ENCODE measurements at places on chromosomes 7 and 10.
A peak's percentile ranks its signal among the peaks of the same experiment; 100 is the strongest.

DNA sequence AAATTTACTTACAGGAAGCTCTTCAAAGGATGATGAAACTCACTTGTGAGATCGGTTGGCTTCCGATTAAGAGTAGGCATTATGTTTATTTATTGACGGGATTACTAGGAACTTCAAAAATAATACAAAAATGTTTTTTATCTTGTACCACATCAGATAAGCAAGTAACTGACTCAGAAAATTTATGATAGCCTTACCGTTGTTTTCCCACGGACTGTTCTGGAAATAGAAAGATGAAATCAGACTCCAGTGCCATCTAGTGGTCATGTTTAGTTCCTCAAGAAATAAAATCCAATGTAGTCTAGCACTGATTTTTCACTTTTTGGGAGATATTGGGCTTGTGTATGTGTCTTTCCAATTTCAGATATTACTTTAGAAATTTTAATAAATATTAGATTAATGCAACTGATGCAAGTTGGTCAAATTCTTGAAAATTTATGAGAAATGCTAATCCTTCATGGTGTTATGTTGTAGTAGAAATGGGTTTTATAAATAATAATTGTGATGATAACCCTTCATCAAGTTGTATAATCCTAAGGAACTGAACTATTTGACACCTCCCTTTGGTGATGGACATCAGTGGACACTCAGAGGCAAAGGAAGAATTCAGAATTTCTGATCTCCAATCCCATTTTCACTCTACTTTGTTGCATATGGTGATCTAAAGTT, 168.8 kb downstream of the TMEM26 start:
- DNase-seq: no peak

DNA sequence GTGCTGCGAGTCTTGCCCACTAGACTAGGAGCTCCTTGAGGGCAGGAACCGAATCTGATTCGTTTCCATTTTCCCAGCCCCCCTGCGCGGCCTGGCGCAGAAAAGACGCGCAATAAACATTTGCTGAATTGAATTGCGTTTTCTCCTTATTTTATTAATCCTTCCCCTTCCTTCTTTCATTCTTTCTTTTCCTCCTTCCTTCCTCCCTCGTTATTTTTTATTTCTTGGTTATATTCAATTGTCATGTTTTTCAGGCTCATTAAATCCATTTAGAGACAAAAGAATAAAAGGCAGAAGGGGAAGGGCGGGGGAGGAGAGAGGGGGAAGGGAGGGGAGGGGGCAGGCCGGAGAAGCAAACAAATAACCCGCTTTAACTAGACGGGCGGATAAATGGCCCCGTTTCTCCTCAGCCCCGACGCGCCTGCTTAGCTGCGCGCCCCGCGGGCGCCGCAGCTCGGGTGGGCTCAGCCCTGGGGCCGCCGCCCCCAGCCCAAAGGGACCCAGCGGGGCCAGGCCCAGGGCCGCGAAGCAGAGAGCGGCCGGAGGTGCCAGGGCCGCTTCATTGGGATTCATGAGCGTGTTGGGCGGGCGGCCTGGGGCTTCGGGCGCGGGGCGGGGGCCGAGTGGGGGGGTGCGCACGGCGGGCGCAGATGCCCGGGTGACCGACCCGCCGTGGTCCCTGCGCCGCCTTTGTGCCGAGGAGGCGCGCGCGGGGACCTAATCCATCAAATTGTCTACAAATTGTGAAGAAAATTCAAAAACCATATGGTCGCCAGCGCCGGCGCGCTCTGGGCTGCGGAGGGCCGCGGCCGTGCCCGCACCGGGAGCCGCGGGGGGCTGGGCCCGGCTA, 5.0 kb downstream of the LBX1 start:
- DNase-seq: no peak

GRCh38 chr10:68330852-68331454, 911 bp upstream of the HNRNPH3 start:
- DNase-seq: no peak

DNA sequence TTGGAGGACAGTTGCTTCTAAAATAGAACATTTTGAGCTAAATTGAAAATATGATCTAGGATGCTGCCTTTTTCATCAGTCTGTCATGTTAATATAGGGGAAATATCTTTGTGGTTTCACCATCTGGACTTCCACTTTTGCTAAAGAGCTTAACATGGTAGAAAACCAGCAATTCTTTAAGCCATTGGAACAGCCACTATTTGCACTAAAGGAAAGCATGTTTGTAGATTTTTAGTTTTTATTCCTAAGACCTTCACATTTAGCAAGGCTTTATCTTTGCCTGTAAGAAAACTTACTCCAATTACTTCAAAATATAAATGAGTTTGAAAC, 291.0 kb downstream of the RNLS start:
- no peak for DNase-seq

GRCh38 chr7:120033114-120033513, 239.9 kb upstream of the KCND2 start:
- DNase-seq: no peak

- DNase-seq: no peak
These were observed 16.9 kb downstream of the ZNF713 start for GRCh38 chr7:55903985-55904759.

DNA sequence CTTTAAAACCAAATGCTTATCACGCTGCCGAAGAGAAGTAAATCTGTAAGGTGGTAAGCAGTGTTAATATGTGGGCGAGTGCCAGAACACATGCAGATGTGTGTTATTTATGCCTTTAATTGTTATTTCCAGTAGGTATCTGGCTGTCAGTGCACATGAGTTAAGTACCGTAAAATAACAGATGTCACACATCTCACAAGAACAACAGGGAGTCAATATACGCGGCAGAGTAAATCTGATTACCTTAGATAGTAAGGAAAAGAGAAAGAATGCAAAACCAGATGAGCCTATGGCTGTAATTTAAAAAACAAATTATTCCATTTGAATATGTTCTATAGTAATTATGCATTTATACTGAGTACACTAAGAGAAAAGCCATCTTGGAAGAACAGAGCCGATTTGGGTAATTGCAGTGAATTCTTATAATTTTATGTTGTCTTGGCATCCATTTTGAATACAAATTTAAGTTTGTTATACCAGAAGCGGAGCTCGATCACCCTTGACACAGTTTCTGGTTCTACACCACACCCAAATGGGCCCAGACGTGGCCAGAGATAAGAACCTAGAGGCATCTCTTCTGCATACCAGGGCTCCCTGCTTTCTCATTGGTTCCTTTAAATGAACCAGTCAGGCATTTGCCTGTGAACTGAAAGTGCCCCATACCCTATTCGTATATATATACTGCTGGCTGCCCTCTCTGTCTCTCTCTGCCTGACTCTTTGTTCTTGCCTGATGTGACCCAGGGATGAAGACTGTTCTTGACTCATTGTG, 34.8 kb downstream of the DNAJB9 start:
- DNase-seq: no peak

DNA sequence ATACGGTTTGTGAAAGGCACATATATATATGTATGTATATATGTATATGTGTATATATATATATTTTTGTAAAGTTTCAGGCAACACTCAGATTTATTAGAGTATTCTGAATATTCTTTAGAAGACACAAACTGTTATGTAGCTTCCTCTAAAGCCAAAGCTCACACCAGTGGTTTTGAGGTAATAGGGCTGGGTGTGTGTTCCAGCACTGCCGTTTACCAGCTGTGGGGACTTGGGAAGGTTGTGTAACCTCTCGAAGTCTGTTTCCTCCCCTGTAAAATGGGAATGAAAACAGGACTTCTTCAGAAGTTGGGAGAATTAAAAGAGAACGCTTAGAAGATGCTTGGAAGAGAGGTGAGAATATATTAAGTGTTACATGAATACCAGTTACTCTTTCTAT, 94.8 kb downstream of the PRPF18 start:
- DNase-seq: no peak

GRCh38 chr10:123673198-123673597, 7.0 kb downstream of the GPR26 start:
- DNase-seq: no peak

DNA sequence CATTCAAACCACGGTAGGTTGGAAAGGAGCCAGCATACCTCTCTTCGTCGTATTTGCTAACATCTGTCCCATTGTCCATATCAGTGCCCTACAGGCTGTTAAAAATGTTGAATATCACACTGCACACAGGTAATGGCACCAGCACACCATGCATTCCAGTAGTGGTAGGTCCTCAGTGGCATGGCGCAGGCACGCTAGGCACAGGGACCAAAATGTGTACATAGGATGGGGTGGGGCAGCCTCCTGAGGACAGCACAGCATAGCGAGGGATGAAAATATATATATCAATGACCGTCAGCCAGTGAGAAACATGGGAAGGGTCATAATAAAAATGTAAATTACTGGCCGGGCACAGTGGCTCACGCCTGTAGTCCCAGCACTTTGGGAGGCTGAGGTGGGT, 99.9 kb upstream of the CTBP2 start:
- no peak for DNase-seq

GRCh38 chr7:157678501-157678900, 341.7 kb downstream of the DNAJB6 start:
- no peak for DNase-seq

DNA sequence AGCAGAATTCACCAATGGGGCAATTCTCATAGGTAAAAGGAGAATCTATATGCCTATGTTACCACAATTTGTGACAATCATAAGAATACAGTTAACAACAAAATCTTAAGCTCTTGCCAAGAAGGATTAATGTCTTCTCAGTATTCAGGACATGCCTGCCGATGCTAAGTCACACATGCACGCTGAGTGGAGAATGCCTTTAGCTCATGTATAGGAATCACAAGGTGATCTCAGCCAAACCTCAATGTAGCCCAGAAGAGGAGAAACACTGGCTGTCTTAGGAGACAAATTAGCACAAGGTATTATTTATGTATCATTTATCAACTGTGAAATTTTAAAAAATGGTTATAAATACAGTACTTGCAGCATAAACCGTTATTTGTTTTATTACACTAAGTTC, 2.7 kb downstream of the HTR7 start:
- no peak for DNase-seq

DNA sequence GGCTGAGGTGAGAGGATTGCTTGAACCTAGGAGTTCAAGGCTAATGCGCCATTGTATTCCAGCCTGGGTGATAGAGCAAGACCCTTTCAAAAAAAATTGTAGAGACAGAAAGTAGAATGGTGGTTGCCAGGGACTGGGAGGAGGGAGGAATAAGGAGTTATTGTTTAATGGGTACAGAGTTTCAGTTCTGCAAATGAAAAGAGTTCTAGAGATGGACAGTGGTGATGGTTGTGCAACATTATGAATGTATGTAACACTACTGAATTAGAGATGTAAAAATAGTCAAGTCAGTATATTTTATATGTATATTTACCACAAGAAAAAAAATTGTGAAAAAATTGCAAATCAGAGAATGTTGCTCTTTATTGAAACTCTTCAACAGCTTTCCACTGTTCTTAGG, 266.5 kb upstream of the NPY start:
- DNase-seq: no peak

DNA sequence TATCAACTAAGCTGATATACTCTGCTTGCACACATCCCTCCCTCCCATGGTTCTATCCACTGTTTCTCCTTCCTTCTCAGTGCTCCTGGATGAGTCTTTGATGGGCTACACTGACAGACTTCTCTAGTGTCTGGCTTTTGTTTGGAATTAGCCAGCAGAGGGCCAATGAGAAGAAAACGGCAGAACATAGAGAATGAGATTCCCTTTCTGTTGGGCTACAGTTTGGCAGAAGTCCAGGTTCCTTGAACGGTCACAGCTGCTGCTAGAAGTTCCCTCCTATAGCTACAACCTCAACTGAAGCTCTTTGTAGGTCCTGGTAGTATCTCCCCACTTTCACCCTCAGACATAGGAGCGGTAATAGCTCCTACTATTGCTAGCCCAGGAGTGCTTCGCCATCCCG, 251.1 kb upstream of the LRRN3 start:
- no peak for DNase-seq

DNA sequence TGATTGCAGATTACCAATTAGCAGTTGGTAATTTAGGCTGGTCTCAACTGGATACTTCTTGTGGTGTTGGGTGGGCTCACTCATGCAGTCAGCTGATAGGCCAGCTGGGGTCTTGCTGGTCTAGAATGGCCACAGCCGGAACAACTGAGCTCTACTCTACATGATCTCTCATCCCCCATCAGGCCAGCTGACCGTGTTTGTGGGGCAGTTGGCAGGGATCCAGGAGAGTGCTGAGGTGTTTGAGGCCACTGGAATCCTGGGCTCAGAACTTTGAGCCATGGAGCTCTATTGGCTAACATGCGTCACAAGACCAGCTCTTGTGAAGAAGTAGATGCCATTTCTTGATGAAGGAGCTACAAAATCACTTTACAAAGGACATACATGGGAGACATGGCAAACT, 242.4 kb downstream of the GFRA1 start:
- DNase-seq: no peak

- peak; percentile 70 for DNase-seq
These were observed 34.3 kb upstream of the HERPUD2 start for GRCh38 chr7:35729061-35729783.

- DNase-seq: no peak
These were observed 6.3 kb upstream of the MYO1G start for GRCh38 chr7:44985033-44985695.

DNA sequence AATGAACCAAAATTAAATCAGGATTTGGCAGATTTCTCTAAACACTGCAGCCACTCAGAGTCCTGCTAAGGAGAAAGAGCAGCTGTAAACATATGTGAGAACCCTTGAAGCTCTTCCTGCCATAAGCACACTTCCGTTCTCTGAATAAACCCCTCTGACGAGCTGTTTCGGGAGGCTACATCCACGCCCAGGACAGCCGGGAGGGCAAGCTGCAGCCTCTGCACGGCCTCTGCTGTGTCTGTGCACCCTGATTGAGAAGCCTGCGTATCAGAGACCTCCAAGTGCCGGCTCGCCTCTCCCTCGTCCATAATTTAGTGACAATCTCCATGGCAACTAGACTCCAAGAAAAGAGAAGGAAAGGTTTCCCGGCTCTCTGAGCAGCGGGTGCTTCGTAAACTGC, 114.4 kb downstream of the PTPRN2 start:
- DNase-seq: no peak

GRCh38 chr7:87499494-87499893, 24.0 kb upstream of the ABCB4 start:
- DNase-seq: no peak

GRCh38 chr7:55235115-55235514, 130.0 kb upstream of the LANCL2 start:
- no peak for DNase-seq

DNA sequence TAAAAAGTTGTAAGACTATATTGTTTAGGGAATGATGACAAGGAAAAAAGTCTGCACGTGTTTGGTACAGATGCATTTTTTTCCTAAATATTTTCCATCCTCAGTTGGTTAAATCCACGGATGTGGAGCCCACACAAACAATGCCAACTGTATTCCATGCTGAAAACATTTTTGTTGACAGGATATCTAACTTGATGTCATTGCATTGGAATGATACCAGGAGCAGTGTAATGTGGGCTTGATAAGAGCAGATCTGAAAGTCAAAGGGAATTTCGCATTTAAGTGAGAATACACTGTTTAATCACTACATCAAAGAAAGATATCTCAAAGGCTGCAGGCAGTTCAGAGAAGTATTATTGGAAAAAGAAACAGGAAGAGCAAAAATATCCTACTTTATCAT, 49.5 kb upstream of the TMEM140 start:
- DNase-seq: no peak

DNA sequence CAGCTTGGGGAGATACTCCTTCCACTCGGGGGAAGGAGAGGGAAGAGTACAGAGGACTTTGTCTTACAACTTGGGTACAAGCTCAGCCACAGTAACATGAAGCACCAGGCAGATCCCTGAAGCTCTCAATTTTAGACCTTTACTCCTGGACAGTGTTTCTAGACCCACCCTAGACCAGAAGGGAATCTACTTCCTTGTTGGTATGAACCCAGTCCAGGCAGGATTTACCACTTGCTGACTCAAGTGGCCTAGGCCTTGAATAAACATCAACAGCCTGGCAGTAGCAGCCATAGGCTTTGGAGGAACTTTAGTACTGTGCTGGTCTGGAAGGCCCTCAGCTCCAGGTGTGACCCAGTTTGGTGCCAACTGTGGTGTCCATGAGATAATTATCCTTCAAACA, 173.1 kb downstream of the ADRA2A start:
- no peak for DNase-seq

Data from central memory CD8-positive, alpha-beta T cell (primary cell).